ENCODE measurements at places on chromosomes 2 and 18.

DNA sequence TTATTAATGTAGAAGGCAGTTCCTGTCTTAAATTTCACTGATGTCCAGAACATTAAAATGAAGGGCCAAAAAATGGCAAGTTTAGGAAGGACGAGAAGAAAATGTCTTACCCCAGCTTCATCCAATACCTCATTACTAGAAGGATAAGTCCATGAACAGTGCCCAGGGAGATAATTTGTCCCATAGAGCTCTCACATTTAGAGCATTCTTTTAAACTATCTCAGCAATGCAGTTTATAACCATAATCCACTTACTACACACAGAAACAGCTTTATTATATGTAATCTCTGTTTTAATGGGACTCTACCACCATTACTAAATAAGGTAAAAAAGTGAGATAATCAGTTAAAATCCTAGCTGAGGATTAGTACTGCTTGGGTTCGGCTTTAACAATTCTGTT lies 142.5 kb downstream of the PARD3B start:
- DNase-seq: no peak

GRCh38 chr18:61975526-61976326 lies 82.9 kb upstream of the RNF152 start:
- no peak for DNase-seq

- no peak for DNase-seq
These were observed 344.6 kb downstream of the ARHGAP15 start for GRCh38 chr2:143473820-143474219.

DNA sequence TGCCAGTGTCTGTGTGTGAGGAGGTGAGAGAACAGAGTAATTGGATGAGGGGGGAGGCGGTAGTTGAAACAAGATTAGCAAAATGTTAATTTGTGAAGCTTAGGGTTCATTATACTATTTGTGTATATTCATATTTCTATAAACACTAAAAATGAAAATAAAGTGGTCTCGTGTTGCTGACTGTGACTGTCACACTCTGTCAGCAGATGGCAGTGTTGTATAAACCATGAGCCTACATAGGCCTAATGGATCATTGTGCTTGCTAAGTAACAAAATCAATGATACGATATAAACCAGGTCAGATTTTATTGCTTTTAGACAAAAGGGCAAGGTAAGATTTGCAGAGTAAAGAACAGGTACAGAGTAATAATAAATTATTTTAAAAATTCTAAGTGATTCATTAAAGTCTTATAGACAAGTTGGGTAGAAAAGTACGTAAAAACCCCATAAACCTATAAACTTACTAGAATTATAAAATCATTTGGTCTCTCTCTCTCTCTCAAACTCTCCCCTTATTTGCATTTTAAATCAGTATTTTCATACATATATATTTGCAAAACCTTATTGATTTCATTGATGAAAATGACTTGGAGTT lies 182.7 kb downstream of the RPIA start:
- no peak for DNase-seq

GRCh38 chr18:25819746-25820363 lies 270.6 kb downstream of the SS18 start:
- no peak for DNase-seq

DNA sequence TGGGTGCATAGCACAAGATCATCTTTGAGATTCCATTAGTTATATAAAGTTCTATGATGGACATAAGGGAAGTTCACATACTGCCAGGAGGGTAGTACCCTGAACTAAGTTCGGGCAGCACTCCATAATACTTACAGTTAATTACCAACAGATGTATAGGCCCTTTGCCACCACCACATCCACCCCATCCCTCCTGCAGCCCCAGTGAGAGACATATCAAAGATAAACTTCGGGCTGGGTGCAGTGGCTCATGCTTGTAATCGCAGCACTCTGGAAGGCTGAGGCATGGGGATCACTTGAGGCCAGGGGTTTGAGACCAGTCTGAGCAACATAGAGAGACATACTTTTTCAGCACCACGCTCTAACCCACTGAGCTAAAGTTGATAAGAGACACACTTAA lies 46.4 kb upstream of the NPAS2 start:
- no peak for DNase-seq

DNA sequence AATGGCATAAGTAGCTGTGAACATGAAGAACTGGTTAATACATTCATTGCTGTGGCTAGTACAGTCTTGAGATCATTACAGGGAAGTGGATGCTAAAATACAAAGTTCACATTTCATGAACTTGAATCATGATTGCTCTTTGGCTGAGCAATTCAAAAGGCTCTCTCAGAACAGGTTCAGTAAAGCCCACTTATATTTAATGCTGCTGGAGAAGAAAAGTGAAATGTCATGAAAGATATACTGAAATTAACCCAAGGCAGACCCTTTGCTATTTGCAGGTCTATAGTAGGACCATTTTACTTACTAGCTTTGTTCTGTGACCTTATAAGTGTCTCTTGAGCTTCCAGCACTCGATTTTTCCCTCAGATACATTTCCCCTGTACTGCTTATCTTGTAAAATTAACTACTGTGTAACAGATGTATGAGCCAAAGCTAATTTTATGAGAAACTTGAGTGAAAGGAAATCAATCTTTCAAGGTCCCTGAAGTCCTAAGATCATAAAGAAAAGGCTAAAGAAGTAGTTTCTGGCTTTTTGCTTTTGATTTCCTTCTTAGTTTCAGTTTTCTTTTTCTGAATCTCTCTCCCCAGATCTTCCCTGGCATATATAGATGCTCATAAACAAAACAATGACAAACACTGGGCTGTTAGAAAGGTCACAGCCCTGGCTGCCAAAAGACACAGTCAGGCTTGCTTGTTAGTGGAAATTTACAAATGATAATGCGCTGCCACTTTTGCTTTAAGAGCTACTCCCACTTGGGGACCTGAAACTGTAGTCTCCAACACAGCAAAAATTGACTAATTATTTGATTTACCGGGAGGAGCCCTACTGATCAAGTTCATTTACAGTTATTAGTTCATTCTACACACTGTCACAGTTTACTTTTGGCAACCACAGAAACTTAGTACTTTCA lies 132.7 kb upstream of the XPO1 start:
- DNase-seq: no peak

- DNase-seq: no peak
These were observed 94.8 kb downstream of the GREB1L start for GRCh38 chr18:21336846-21337245.

- DNase-seq: no peak
These were observed 58.1 kb upstream of the RNU4ATAC start for GRCh38 chr2:121472470-121472993.

DNA sequence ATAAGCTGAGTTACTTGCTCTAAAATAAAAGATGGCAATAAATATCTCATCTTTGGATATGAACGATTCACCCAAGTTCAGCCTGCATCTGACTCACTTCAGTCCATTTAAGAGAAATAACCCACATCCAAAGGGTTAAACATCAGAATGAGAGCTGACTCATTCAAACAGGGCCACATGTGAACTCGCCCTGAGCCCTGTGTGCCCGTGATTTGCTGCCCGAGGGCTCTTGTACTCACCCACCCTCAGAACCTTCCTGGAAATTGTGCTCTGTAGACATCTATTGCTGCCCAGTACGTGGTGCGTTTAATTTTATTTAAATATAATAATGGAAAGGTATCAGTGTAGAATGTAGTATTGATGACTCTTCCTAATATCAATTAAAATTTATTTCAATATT lies 66.9 kb upstream of the RBM44 start:
- DNase-seq: no peak

DNA sequence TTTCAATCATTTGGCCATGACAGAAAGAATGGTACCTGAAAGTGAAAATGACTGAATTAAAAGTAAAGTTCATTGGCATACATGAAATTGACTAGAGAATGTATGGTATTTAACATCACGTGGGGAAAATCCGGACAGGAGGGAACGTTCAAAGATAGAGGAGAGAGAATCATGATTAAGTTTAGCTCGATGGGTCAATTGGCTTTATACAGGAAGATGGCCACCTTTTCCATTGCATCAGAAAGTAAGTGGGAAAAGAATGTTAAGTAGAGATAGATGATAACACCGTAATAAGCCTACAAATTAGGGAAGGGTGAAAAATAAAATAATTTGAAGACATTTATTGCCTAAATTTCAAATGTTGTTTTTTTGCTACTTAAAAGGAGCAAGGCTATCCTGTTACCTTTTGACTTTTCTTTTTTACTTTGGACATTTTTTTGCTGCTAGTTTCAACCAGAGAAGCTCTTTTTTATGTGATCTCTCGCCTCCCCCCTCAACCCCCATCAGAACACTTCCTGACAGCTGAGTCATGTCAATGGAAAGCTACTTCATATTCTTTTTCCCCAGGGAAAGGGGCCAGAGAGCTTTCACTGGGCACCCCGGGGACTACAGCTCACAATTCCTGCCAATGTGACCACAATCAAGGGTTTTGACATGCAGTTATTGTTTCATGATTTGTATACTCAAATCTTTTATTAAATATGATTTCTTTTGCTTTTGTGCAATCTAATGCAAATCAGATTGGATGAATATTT lies 767 bp upstream of the CCDC102B start:
- DNase-seq: no peak

DNA sequence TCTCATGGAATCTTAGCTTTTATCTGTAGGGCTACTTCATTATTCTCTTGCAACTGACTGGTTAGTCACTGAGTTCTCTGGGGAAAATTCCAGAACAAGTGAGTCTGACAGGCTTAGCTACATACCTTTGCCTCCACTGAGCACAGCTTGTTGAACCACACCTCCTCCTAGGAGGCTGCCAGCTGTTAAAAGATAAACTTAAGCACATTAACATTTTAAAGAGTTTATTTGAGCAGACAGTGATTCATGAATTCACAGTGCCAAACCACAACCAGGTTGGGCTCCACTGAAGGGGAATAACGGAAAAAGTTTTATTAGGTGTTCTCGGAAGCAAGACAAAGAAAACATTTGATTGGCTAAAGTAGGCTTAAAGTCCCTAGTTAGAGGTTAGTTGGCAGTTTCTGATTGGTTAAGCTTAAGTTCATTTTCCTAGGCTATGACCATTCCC lies 12.5 kb upstream of the SLC38A11 start:
- no peak for DNase-seq

DNA sequence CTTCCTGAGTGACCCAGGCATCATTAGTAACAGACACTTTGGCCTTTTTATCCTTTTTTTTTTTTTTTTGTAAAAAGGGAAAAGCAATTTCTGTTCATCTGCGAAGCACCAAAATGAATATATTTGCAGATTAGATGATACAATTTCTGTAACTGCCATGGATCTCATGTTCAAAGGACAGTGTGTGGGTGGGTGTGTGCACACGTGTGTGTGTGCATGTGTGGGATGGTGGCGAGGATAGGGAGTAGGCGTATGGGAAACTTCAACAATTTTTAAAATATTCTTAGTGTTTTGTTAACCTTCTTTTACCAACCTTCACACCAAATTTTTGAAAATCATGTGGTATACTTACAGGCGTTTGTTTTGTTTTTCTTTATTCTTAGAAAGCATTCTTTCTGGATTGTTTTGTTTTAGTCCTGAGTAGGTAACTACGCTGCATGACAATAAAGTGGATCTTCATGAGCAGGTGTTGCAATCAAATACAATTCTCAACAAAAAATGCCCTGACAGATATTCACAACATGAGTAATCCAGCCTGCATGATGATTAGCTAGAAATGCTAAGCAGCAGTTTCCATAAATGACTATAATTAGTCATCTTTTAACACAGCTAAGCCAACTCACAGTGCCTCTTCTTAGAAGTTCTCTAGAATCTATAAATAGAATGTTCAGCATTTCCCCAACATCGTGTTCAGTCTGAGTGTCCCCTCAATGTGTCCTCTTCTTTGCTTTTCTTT lies 53.5 kb upstream of the RMDN2 start:
- no peak for DNase-seq

- no peak for DNase-seq
These were observed 71.3 kb upstream of the PPM1B start for GRCh38 chr2:44097322-44097907.
